ENCODE measurements at places on chromosomes 7 and 10. TPM values are rescaled to one million over a fixed set of nuclear protein-coding genes. Genes with fewer than 3 reads are reported as not detected.

UNCX gene
- not detected for total RNA-seq

H2AZ2 gene
- 184 TPM for total RNA-seq

MYO3A gene
- total RNA-seq: 4.8 TPM

C10orf95 gene
- 0.30 TPM for total RNA-seq

TMEM140 gene
- not detected for total RNA-seq

PANK1 gene
- total RNA-seq: 31.6 TPM

TMUB1 gene
- 67.4 TPM for total RNA-seq
